Fibroblast of pulmonary artery (primary cell): ENCODE measurements at places on chromosomes 13 and 19.

GRCh38 chr19:1270213-1270853 lies 1.2 kb downstream of the CIRBP start:
- DNase-seq, result no peak

- no peak for DNase-seq
These were observed 87.4 kb upstream of the UBL3 start for GRCh38 chr13:29937841-29938240.

- no peak for DNase-seq
These were observed 3.2 kb downstream of the IFNL1 start for GRCh38 chr19:39299404-39299803.

GRCh38 chr13:48652851-48653471 lies 768 bp upstream of the CYSLTR2 start:
- DNase-seq, result no peak

DNA sequence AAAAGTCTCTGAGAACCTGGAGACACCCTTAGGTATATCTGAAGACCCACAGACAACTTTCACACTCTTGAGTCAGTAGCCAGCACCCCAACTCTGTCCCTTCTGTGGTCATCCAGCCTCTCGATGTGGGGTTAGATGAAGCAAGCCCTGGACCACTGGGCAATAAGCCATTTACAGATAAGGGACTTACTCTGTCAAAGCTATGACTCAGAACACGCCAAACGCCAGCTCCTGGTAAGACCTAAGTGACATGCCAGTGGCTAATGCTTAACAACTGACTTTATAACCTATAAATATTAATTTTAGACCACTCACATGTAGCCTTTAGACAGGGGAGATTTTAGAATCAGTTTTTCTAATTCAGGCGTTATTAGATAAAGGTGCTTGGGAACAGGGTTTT lies 85.7 kb downstream of the SHISA2 start:
- DNase-seq, result peak; percentile 39

- no peak for DNase-seq
These were observed 11.2 kb downstream of the ZNF317 start for GRCh38 chr19:9151367-9151766.

GRCh38 chr13:65638572-65639168 lies 1591.5 kb downstream of the PCDH9 start:
- peak; percentile 79 for DNase-seq

DNA sequence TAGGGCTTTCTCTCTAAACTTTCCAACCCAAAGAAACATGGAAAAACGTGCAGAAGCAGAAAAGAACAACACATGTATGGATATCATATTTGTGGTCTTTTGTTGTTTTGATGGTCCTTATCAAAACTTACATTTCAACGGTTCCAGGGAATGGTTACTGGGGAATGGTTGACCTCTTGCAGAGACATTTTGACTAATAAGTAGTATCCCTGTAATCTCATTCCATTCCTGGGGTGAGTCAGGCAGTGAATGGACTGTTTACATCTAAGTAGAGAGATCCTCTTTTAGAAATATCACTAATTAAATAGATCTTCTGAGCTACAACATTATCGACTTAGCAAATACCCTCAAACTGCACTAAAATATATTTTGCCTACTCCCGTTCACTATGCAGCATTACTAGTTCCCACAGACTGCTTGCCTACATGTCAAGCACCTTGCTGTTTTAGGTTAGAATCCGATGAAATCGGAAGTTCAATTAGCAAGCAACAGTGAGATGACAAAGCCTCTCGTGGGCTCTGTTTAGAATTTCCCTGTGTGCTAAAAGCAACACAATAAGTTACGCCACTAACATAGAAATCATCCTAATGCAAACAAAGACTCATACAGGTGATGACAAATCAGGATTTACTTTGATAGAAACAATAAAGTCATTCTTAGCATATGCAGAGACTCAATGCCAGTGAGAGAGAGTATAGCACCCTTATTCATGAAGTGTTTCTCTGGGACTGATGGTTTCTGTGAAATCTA lies 797.7 kb upstream of the ARGLU1 start:
- peak; percentile 40 for DNase-seq

DNA sequence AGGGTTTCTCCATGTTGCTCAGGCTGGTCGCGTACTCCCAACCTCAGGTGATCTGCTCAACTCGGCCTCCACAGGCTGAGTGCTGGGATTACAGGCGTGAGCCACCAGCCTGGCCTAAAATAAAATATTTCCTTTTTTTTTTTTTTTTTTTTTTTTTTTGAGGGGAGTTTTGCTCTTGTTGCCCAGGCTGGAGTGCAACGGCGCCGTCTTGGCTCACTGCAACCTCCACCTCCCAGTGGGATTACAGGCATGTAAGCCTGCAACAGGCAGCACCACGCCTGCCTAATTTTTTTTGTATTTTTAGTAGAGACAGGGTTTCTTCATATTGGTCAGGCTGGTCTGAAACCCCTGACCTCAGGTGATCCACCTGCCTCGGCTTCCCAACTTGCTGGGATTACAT lies 4.9 kb downstream of the ZNF506 start:
- no peak for DNase-seq

DNA sequence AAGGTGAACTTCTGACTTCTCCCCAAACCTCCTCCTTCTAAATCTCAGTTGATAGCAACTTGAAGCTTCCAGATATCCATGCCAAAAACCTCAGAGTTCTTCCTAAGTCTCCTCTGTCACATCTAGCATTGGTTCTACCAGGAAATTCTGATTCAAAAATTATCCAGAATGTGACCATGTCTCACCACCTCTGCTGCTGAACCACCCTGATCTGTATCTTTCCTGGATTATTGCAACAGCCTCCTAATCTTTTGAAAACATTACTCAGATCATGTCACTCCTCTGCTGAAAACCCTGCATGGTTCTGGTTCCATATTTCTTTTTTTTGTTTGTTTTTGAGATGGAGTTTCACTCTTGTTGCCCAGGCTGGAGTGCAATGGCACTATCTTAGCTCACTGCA lies 78.7 kb upstream of the TNFSF11 start:
- peak; percentile 13 for DNase-seq

- DNase-seq, result no peak
These were observed 816.2 kb upstream of the ATXN8OS start for GRCh38 chr13:69291292-69291906.

DNA sequence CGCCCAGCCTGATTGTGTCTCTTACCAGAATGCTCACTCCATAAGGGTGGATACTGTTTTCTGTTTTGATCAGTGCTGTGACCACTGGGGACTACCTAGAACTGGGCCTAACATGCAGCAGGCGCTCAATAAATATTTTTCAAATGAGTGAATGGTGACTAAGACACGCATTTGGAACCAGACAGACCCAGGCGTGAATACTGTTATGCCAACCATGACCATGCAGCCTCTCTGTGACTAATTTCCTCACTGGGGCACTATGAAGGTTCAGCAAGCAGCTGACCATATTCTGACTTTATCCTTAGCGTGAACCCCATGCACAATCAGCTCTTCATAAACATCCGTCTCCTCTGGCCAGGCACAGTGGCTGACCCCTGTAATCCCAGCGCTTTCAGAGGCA lies 13.0 kb upstream of the SPC24 start:
- peak; percentile 91 for DNase-seq

- no peak for DNase-seq
These were observed 138.1 kb upstream of the KL start for GRCh38 chr13:32878163-32878562.

GRCh38 chr19:18772620-18773587 lies 18.2 kb downstream of the COMP start:
- no peak for DNase-seq

GRCh38 chr19:49767381-49767780 lies 580 bp downstream of the AP2A1 start:
- DNase-seq, result no peak

DNA sequence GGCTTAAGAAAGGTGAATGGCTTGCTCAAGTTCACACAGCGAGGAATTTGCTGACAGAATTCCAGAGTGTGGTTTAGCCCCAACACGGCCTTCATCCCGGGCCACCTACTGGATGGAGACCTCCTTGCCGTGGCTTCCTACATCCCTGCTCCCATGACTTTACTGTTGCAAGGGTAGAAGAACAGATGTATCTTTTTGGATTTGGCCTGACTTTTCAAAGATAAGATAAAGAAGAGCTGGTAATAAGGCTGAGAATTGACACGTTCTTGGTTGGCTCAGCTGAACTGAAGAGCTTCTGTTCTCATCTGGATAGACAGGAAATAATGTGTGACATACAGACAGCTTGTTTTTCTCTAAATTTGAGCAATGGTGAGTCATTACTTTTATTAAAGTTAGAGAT lies 113.1 kb downstream of the KLF5 start:
- peak; percentile 85 for DNase-seq

GRCh38 chr19:42303101-42303464 lies 659 bp upstream of the PAFAH1B3 start:
- DNase-seq, result no peak

GRCh38 chr19:3698974-3699740 lies 1.1 kb downstream of the PIP5K1C start:
- peak; percentile 58 for DNase-seq

DNA sequence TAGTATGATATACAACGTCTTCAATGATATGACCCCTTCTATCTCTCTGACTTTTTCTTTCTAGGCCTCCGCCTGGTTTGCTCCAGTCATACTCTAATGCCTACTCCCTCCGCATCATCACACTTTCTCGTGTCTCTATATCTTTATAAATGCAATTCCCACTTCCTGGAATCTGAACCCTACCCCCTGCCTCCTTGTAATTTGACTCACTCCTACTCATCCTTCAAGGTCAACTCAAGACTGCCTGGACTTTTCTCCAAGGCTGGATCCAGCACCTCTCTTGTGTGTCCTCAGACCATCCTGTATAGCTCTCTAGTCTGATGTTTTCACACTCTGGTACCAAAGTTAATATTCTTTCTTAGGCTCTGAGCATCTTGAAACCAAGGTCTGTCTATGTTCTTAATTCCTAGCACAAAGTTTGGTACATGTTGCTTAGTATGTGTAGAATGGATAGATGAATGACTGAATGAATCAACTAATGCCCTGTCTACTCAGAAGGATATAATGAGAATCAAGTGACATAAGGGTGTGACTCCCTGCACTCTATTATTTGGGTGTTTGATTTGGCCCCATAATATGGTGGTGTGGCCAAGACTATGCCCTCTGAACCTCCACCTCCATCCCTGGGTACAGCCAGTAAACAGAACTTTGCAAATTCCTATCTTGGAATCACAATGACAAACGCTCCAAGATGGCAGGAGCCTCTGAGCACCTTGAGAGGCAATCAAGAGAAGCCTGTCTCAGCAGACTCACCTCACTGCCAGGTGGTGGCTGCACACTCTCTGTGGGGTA lies 74.3 kb upstream of the SERP2 start:
- no peak for DNase-seq

GRCh38 chr19:48962029-48962848 lies 2.9 kb upstream of the FTL start:
- DNase-seq, result peak; percentile 33

DNA sequence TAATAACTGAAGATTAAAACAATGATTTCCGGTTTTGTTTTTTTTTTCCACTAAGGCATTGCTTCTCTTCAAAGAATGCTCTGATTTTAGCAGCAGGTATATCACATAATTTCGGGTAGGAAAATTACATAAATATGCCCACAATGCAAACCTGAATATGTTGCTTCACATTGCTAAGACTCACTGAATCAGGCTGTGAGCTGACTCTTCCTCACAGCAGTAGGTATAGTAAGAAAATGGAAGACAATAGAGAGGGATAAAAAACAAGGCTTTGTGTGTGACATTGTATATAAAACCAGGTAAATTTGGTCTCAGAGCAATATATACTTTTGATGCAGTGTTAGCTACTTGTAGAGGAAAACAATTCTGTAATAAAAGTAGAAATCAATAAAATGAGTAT lies 1355.0 kb downstream of the OLFM4 start:
- DNase-seq, result no peak

DNA sequence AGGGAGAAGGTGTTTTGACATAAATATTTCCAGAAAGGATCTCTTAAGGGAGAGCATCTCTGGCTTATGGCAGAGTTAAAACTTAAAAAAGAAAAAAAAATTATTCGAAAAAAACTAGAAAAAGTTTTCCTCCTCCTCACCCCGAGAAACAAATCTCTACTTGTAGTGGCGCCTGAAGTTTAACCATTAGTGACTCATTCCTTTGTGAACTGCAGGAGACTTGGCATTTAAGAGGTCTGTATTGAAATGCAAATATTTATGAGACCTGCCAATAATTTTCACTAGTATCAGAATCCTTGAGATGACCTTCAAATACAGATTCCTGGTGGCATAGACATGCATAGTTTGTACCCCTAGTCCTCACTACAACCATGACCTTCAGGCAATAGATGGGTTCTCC lies 64.9 kb upstream of the MED4 start:
- DNase-seq, result no peak

DNA sequence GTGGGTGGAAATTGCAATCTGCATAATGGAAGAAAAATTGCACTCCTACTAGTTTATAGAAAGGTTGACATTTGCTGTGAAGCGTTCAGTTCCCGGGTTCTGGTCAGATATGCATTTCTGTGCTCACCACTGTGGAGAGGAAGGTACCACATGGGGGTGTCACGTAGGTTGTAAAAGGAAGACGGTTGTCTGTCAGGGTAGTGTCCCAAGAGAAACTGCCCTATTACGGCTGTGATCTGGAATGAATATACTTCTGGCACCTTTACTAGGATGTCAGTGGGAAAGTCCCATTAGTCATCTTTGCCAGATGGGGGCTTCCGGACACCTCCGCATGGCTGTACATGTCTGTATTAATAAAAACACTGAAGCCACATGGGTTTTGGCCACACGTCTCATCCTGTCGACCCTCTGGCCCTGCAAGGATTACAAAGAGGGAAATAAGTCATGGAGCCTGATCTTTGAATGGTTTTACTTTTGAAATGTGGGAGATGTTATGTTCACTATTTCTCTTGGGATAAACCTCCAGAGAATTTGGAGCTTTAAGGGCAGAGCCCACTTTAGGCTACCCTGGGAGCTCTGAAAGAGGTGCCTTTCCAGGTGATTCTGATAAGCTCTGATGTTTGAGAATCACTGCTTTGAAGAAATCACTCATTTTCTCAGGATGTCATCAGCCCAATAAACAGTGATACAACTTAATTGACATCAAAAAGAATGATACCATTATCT lies 133.9 kb downstream of the AKAP11 start:
- peak; percentile 24 for DNase-seq

DNA sequence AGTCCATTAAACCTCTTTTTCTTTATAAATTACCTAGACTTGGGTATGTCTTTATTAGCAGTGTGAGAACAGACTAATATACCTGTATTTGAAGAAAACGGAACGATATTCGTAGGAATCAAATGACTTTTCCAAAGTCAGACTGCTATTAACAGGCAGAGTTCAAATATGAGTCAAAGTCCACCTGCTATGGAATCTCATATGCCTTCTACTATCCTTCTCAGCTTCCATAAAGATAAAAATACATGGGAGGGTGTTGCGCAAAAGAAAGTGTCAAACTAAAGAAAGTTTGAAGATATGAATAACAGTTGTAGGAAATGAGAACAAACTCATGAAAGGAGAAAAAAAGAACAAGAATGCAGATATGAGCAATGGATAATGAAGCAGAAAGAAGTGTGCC lies 704.6 kb downstream of the EFNB2 start:
- DNase-seq, result no peak

GRCh38 chr13:51244637-51245405 lies 22.6 kb downstream of the FAM124A start:
- no peak for DNase-seq
